ENCODE measurements at places on chromosomes 16 and 17.

GRCh38 chr16:77650761-77651160 lies 71.6 kb upstream of the NUDT7 start:
- no peak for DNase-seq

GRCh38 chr17:47978324-47978723 lies 7.4 kb downstream of the CDK5RAP3 start:
- peak; percentile 40 for DNase-seq

- no peak for DNase-seq
These were observed 147.6 kb upstream of the HLF start for GRCh38 chr17:55117164-55117563.

DNA sequence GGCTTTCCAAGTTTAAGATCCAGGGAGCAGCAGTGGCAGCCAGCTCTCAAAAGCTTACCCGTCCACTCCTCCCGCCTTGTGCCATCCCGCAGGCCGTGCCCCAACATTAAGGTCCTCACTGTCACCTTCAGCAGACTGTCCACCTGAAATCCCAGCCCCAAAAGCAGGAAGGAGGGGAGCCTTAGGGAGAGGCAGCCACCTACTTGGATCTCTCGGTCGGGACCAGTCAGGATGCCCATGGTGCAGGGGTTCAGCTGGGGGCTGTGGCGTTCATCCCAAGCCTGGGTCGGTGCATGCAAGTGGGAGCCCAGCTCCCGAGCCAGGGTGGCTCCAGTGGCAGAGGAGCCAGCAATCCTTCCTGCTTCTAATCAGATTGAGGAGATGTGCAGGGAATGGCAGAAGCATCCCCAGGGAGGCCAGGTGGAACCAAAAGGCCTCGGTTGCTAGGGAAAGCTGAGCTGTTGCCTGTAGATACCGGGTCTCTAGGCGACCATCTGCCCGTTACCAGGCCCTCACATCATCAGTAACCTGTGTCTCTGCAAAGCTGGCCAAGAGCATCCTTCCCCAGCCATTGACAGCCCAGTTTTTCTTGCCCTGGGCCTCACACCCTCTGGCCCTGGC lies 24.6 kb downstream of the CNGB1 start:
- no peak for DNase-seq

DNA sequence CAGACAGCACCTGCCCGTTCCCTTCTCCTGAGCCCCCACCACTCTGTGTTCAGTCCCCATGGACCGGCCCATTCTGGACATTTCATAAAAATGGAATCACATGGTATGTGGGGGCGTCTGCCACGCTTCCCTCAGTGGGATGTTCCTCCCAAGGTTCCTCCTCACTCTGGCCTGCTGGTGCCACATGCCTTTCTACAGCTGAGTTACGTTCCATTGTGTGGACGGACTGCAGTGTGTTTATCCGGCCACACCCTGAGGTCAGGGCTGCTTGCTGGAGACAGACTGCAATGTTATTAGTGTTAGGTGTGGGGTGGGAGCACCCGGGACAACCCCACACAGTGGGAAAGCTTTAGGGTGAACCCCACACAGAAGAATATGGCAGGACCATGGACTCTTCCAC lies 5.9 kb upstream of the AATK start:
- no peak for DNase-seq

GRCh38 chr17:80352216-80352895 lies 62.6 kb upstream of the ENDOV start:
- DNase-seq: no peak

- DNase-seq: no peak
These were observed 12.6 kb downstream of the KCTD2 start for GRCh38 chr17:75059369-75060345.

- DNase-seq: no peak
These were observed 347.5 kb downstream of the C16orf95 start for GRCh38 chr16:86969716-86970115.
